ENCODE measurements at places on chromosomes 3 and 15. TPM values are rescaled to one million over a fixed set of nuclear protein-coding genes. Genes with fewer than 3 reads are reported as not detected.

The CLDND1 gene
- 118 TPM for total RNA-seq

The MYD88 gene
- total RNA-seq = 51.0 TPM

The AADACL2 gene
- not detected for total RNA-seq

DNA sequence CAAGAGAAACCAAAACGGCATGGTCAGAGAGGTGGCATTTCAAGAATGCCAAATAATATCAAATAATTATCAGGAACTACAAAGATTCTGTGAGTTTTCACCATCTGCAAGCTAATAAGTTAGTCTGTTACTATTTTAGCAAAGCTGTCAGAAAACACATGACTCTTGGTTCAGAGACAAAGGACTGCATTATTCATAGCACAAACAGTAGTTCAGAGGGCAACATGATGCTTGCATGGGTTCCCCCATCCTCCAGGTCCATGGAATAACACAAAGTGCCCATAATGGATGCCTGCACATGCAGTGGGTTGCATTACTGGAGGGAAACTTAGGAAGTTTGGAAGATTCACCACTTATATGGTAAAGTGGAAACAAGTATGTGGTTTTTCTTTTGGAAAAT is 228.8 kb upstream of the ALCAM start:
- DNase-seq = no peak

DNA sequence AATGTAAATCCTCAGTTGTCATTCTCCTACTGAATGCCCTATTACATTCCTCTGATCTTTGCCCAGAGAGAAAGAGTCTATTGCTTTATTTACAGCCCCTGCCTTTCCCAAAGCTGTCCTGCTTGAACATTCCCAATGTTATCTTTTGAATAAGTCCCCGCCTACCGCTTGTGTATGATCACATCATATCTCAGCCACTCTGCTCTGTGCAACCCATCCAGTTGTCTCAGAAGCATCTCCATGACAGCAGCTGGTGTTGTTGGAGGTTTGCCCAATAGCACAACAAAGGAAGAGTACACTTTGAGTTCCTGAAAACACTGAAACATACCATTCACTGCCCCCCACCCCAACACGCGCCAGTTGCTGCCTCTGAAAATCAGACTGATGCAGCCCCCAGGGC is 22.0 kb upstream of the FAM3D start:
- DNase-seq = no peak

DNA sequence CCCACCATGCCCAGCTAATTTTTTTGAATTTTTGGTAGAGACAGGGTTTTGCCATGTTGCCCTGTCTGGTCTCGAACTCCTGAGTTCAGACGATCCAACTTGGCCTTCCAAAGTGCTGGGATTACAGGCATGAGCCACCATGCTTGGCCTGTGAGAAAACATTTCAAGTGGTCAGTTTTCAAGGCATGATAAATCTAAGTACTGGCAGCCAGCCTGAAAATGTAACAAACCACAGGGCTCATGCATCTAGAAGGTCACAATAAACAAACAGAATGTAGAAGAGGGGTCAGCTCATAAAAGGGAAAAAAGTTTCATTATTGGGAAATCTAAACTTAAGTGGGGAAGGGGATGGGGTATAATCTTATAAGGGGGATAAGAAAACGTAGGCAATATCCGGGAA is 39.9 kb downstream of the PPCDC start:
- no peak for DNase-seq

DNA sequence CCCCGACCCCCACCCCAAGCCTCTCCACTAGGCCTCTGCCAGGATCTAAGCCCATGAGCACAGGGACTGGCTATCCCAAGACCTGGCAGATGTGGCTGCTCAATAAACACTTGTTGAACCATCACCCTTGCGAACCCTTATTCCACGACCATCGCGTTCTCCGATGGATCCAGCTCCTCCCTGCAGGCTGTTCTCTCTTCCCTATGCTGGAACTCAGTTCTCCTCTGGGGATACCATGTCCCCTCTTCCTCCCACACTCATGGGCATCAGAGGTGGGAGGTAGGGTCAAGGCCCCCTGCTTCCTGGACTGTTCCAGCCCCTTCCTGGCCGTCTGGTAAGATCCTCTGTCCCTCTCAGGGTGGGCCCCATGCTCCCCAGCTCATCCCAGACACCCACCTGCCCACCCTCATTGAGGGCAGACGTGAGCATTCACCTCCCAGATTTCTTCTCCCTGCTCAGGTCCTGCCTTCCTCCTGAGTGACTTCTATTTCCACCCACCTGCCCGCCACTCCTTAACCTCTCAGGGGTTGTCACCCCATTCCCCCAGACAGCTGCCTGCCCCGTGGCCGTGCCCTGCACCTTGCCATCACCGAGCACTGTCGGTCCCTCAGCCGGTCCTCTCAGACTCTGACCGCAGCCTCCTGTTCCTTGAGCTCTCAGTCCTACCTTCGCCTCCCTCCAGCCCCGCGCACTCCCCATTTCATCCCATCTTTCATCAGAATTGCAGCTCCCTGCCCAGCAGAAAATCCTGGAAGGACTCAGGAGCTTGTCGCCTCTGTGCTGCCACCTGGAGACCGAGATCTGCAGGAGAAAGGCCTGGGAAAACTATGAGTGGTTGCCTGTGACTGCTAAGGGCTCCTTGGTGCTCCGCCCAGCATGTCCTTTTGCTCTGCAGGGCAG is 42.0 kb downstream of the PML start:
- peak; percentile 74 for DNase-seq

DNA sequence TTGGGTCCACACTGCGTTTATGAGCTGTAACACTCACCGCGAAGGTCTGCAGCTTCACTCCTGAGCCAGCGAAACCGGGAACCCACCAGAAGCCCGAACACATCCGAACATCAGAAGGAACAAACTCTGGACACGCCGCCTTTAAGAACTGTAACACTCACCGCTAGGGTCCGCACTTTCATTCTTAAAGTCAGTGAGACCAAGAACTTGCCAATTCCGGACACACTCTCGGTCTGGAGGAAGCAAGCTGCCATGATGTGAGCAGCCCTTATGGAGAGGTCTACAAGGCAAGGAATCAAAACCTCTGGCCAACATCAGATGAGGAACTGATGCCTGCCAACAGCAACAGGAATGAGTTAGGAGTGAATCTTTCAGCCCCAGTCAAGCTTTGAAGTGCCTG is 62.9 kb downstream of the SLC28A2 start:
- peak; percentile 5 for DNase-seq

- no peak for DNase-seq
Observed at GRCh38 chr3:94026623-94027022, 1.8 kb downstream of the STX19 start.

DNA sequence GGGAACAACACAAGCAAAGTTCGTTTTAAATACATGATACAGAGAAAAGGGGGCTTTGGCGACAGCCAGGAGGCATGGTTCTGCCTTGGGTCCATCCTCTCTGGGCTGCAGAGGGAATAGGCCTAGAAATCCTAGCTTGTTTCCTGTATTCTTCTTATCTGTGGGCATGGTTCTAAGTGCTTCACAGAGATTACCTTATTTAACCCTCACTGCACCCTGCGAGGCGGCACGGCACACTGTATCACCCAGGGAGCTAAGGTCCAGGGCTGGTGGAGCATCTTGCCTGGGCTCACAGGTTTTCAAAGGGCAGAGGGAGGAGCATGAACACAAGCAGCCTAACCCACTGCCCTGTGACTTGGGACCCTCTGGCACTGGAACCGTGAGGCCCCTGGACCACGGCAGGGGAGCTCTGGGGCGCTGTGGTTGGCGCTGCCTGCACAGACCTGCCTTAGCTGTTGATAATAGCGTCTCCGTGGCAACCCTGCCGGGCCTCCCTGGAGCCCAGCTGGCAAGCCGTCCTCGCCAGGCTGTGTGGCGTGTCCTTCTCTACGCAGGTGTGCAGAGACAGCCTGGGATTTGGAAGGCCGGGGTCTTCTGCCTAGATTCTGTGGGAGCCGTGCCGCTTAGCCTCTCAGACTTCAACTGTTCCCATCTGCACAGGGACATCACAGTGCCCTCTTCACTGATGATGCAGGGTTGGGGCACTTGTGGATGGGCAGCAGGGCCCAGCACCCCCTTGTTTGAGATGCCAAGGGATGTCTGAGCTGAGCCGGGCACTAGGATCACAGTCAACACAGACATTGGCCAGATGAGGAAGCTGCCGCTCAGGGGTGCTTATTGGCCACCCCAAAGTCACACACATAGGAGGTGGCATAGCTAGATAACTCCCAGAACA is 154.6 kb upstream of the TLE3 start:
- no peak for DNase-seq

GRCh38 chr3:9793161-9793781 is 389 bp downstream of the ARPC4 start:
- peak; percentile 17 for DNase-seq

DNA sequence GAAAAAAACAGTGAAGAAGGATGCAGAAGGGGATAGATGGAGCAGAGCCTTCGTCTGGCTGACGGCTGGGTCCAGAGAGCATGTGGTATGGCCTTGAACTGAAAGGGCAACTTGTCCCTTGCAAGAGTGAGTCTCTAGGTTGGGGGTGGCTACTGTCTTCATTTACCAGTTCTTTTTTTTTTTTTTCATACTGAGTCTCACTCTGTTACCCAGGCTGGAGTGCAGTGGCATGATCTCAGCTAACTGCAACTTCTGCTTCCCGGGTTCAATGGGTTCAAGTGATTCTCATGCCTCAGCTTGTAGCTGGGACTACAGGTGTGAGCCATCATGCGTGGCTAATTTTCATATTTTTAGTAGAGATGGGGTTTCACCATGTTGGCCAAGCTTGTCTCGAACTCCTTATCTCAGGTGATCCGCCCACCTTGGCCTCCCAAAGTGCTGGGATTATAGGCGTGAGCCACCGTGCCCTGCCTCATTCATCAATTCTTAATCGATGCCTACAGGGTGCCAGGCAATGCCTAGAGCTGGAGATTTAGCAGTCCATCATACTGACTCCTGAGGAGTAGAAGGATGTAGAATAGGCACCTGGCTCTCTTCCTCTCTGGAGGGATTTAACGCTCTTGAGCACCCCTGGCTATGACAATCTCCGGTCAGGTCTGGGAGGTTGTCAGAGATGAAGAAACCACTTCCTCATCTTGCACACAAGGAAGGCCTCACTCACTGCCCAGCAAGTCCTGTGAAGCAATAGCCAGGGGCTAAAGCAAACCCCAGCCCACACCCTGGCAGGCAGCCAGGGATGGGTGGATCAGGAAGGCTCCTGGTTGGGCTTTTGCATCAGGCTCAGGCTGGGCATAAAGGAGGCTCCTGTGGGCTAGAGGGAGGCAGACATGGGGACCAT is at the start of gene CAMP:
Gene CAMP, plus strand, starts transcription at position 880 of the 898 bp plus-strand sequence. Its CDS starts 17 bp downstream, at position 897.
- DNase-seq = no peak
